Activated T-helper 17 cell treated with anti-CD3 and anti-CD28 coated beads, Interleukin-2, amount 50 U/mL, for 72 hours (primary cell): ENCODE measurements at places on chromosomes 2 and 18.

- peaks cover 30% of the 10 kb centered on the region for H3K4me1 ChIP-seq
- H3K4me3 ChIP-seq, result no peak overlapping the region
- H3K27me3 ChIP-seq, result no peaks in the 10 kb centered on the region
Measured at GRCh38 chr2:157337978-157338377, 12.4 kb upstream of the ERMN start.

- H3K36me3 ChIP-seq, result no peaks in the 10 kb centered on the region
- no peaks in the 10 kb centered on the region for H3K4me1 ChIP-seq
- ATAC-seq, result peak; percentile 24
- no peak overlapping the region for H3K27ac ChIP-seq
- no peaks in the 10 kb centered on the region for H3K27me3 ChIP-seq
- no peak overlapping the region for H3K4me3 ChIP-seq
Measured at GRCh38 chr18:48767090-48767690, 183.6 kb downstream of the SMAD7 start.

GRCh38 chr18:24584813-24585212, 124.4 kb downstream of the HRH4 start:
- no peak overlapping the region for H3K4me3 ChIP-seq
- H3K36me3 ChIP-seq, result no peaks in the 10 kb centered on the region
- H3K4me1 ChIP-seq, result no peaks in the 10 kb centered on the region

- H3K27ac ChIP-seq, result peak overlapping the region; percentile 16
- H3K4me3 ChIP-seq, result no peak overlapping the region
- H3K36me3 ChIP-seq, result peaks cover 100% of the 10 kb centered on the region
- H3K27me3 ChIP-seq, result no peaks in the 10 kb centered on the region
- no peaks in the 10 kb centered on the region for H3K4me1 ChIP-seq
- no peak for ATAC-seq
Measured at GRCh38 chr2:121398853-121399252, 113.9 kb upstream of the TFCP2L1 start.

DNA sequence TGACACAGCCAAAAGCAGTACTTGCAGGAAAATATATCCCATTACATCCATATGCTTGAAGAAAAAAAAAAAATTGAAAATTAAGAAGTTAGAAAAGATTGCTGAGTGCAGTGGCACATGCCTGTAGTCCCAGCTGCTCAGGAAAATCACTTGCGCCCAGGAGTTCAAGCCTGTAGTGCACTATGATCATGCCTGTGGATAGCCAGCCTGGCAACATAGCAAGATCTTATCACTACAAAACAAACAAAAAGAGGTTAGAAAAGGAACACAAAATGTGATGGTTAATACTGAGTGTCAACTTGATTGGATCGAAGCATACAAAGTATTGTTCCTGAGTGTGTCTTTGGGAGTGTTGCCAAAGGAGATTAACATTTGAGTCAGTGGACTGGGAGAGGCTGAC, 361.9 kb downstream of the NYAP2 start:
- H3K4me3 ChIP-seq, result no peak overlapping the region
- H3K36me3 ChIP-seq, result no peaks in the 10 kb centered on the region
- H3K4me1 ChIP-seq, result no peaks in the 10 kb centered on the region
- ATAC-seq, result no peak
- H3K27ac ChIP-seq, result no peak overlapping the region
